ENCODE measurements at places on chromosomes 7 and 10.

GRCh38 chr10:97777143-97777542, 5.3 kb upstream of the SFRP5 start:
- no peak for DNase-seq

GRCh38 chr10:124270530-124271327, 148.0 kb downstream of the OAT start:
- DNase-seq = no peak

- DNase-seq = no peak
Observed at GRCh38 chr7:75650062-75650461, 88.7 kb downstream of the HIP1 start.

GRCh38 chr10:115018185-115018931, 74.8 kb upstream of the ATRNL1 start:
- no peak for DNase-seq

- DNase-seq = no peak
Observed at GRCh38 chr7:69476416-69476815, 121.9 kb upstream of the AUTS2 start.

GRCh38 chr7:82729172-82730030, 285.8 kb upstream of the CACNA2D1 start:
- DNase-seq = no peak

DNA sequence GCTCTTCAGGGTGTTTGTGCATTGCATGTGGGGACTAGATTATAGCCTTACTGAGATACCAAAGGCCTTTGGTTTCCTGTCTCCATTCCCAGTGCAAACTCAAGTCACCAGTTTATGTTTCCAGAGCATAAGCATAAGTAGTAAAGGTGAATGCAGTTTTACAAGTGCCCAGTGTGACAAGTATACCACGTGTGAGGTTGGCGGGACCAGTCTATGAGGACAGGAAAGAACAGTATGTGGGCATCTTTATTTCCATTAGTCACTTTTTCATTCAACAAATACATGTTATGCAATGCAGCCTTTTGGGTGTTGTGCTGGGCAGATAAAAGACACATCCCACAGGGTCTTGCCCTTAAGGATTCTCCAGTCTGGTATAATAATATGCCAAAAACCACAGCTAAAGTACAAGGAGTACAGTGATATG, 146.5 kb downstream of the ARID5B start:
- DNase-seq = no peak

DNA sequence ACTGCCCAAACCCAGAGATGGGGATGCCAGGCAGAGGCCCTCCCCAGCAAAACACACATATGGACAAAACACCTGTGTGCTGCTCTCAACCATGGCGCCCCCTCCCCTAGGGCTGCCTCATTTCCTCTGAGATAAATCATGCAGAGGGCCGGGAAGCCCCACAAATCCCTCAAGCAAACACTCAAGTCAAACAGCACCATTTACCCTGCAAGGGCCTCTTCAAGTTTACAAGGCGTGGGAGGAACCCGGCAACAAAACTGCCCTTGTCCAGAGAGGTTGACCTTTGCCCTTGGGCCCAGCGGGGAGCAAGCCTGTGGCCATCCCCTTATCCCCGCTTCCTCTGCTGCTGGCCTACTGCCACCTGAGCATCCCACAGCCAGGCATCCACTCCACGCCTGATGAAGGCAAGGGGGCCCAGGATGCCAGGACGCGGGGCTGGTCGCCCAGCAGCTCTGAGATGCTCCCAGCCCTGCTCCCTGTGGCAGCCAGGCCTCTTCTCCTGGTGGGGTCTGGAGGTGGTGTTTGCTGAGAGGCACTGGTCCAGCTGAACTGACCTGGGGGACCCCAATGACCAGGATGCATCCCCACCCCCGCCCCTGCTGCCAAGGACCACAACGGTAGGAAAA, 77.4 kb downstream of the DLG5 start:
- no peak for DNase-seq

- no peak for DNase-seq
Observed at GRCh38 chr10:27225642-27226257, 14.8 kb downstream of the ACBD5 start.

- DNase-seq = no peak
Observed at GRCh38 chr7:73427902-73428787, 5.4 kb upstream of the FZD9 start.

All from GM04504 (cell line).